DND-41 (cell line): ENCODE measurements at places on chromosomes 1 and 21.

DNA sequence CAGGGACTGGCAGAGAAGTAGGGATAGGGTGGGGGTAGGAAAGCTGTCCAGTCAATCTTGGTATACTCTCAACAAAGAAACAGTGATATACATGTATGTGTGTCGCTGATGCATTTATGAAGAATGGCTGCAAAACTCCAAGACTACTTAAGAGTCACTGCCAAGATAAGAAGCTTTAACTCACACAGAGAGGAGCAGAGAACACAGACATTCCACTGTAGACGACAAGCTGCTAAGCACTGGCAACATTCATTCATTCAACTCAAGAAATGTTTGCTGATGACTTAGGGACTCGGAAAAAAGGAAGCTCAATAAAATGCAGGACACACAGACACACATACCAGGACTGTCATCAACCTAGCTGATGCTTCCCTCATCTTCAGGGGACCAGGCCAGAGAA lies 5.5 kb downstream of the CTNNBIP1 start:
- no peak for DNase-seq

- no peak for DNase-seq
These were observed 144.5 kb upstream of the RUNX3 start for GRCh38 chr1:25074351-25075227.

GRCh38 chr1:91499904-91500755 lies 521 bp upstream of the CDC7 start:
- no peak for DNase-seq

- DNase-seq, result no peak
These were observed 943 bp downstream of the ERRFI1 start for GRCh38 chr1:8025061-8025670.

- no peak for DNase-seq
These were observed 43.7 kb downstream of the CDK18 start for GRCh38 chr1:205547936-205548827.

- DNase-seq, result no peak
These were observed 52.2 kb downstream of the DMRTB1 start for GRCh38 chr1:53511323-53511932.

GRCh38 chr1:95793893-95794292 lies 559.9 kb downstream of the RWDD3 start:
- no peak for DNase-seq

- DNase-seq, result no peak
These were observed 30.2 kb upstream of the SLAMF1 start for GRCh38 chr1:160676869-160677597.
